ENCODE measurements at places on chromosomes 5 and 9. TPM values are rescaled to one million over a fixed set of nuclear protein-coding genes. Genes with fewer than 3 reads are reported as not detected.

Gene DNAJB5
- 8.3 TPM for total RNA-seq

Gene MSMP
- 1.0 TPM for total RNA-seq

Gene OMD
- total RNA-seq = not detected

Gene LOX
- 18.3 TPM for total RNA-seq

Gene ANKRD18A
- total RNA-seq = not detected
